ENCODE measurements at places on chromosomes 1 and 21.

- DNase-seq, result no peak
Observed at GRCh38 chr1:45974541-45975269, 157.7 kb downstream of the PIK3R3 start.

- DNase-seq, result no peak
Observed at GRCh38 chr1:919271-919872, 4.4 kb upstream of the SAMD11 start.

- DNase-seq, result no peak
Observed at GRCh38 chr1:240496356-240496755, 115.6 kb downstream of the GREM2 start.

DNA sequence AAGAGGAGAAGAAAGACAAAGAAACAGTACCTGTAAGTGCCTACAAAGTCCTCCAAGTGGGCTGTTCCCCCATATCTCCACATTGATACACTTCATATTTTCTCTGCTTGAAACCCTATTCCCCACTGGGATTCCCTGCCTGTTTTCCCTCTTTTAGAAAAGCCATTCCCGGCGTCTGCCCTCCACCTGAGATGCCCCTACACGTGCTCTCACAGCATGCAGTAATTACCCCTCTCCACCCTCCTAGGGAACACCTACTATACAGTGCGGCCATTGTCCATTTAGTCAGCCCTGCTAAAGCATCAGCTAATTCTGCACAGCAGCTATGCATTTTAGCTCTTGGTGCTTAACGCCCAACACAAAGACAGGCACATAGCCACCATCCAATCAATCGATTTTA lies 135.7 kb upstream of the TIAM1 start:
- no peak for DNase-seq

DNA sequence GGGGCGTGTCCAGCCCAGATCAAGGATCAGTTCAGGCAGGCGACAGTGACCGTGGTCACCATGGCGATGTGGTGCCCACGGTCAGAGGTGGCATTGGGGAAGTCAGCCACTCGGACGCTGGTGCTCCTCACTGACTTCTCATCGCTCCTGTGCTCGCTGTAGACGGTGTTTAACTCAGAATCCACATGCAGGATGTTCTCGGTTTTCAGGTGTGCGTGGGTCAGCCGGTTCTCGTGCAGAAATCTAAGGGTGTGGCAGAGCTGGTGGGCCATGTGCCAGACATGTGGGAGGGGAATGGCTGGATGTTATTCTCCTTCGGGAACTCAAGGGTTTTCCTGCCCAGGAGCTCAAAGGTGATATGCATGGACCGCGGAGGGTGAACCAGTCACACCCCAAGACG lies 11.7 kb downstream of the OR2AJ1 start:
- no peak for DNase-seq

DNA sequence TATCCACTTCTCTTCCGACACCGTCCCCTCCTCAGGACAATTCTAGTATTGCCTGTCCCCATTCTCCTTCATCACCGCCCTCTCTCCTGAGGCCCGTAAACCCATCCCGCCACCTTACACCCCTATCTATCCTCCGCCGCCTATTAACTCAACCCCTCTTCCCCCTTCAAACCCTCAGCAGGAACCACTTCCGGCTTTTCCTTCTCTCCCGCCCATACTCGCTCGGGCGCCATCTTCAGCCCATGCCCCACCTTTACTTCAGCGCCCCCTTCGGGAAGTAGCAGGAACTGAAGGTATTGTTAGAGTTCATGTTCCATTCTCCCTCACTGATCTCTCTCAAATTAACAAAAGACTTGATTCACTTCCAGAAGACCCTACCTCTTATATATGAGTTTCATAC lies 31.6 kb downstream of the VN1R5 start:
- no peak for DNase-seq

- no peak for DNase-seq
Observed at GRCh38 chr1:34918386-34918976, 11.0 kb downstream of the DLGAP3 start.

DNA sequence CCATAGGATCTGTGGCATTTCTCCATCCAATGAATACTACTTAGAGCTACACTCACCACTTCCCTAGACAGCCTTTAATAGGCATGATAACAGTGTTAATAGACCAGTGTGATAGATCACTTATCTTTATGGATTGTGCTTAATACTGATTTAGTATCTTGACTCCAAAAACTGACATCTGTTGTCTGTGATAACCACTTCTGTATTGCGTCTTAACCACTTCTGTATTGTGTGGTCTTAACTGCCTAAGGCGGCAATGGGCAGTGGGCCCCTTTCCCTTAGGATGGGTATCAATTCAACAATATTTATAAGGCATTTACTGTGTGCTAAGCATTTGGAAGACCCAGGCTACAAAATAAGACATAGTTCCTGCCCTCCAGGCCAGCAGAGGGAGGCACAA lies 32.0 kb upstream of the RCAN3 start:
- no peak for DNase-seq

DNA sequence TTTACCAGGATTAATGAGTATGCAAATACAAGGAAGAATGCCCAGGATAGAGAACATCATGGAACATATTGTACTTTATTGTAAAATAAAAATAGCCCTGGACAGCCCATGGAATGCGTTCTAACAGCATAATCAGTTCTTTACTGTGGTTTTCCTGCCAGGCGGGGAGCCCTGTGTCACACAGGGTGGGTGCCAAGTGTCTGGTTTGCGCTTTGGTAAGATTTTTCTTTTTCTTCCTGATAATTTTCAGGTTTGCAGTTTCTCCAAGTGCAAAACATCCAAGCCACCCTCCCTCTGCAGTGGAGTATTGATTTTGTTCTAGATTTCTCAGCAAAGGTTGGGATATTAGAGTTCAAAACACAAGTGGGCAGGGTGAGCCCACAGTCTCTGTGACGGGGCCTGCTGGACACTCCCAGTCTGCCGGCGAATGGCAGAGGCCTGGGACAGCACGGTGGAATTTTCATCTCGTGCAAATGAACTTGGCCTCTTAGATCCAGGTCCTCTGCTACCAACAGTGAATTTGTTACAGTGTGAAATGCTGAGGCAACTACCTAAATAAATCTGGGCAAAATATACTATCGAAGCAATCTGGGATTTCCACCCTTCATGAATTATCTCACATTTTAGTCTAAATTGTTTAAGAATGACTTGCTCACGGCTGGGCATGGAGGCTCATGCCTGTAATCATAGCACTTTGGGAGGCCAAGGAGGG lies 15.6 kb upstream of the KCNJ15 start:
- no peak for DNase-seq

GRCh38 chr1:184768467-184768866 lies 13.8 kb upstream of the EDEM3 start:
- DNase-seq, result no peak

DNA sequence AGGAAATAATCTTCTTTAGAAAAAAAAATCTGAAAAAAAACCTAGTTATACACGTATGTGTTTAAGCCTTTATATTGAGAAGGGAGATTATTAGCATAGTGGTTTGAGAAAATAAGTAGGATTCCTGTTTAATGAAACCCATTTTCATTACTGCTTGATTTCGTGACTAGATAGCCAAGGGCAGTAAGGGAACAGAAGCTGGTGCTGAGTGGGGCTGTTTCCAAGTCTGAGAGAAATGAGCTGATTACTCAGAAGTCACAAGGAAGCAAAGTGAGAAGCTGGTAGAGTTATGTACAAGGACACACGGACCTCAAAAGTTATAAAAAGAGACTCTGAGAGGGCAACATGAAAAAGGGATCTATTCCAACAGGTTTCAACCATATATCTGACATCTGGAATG lies 256.5 kb downstream of the TTLL7 start:
- no peak for DNase-seq

DNA sequence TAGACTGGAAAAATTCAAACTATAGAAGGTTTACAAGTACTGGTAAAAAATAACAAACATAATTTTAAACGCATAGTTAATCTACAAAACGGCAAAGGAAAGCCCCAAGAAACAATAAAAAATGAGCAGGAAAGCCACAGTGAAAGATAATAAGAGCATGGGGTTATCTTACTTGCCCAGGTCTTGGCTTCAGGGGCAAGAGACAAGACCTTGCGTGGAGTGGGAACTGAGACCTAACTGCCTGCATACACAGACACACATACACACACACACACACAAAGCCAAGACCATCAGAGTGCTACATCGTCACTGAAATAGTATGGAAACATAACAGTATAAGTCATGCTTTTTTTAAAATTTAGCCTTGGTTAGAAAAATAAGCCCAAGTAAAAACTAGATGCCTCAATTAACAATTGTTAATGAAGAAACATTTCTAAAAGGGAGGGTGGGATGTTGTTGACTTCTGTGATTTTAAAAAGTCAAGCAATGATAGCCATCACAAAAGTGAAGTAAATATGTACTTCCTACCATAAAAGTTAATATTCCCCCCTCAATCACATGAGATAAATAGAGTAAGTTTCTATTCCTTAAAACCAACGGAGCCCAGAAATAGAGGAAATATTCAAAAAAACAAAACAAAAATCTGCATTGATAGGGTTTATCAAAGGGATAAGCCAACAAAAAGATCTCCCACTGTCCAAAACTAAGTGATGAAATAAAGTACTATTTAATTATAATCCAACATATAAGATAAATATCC lies 29.4 kb upstream of the CRP start:
- no peak for DNase-seq

GRCh38 chr1:11569551-11569950 lies 84.7 kb downstream of the FBXO2 start:
- no peak for DNase-seq

DNA sequence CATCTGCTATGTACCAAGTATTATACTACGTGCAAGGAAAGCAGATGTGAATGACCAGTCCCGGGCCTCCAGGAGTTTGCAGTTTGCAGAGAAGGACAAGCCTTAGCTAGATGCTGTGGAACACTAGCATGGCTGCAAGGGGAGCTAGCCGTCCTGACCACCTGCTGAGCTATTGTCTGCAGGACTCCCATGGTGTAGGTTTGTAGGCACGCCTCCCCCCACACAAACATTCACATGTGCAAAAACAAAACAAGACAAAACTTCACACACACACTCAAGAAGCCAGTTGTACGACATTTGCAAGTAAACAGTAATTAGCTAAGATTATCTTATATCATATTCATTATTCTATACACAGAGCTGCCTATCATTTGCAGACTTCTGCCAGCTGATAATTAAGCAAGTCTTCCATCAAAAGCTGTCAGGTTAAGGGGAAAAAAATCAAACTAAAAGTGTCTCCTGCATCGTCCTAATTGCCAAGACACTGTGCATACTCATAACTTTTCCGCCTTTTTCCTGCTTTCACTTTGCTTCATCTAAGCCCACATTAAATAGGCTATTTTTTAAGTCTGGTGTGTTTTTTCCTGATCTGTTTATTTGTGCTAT lies 10.7 kb upstream of the HNRNPU start:
- no peak for DNase-seq

DNA sequence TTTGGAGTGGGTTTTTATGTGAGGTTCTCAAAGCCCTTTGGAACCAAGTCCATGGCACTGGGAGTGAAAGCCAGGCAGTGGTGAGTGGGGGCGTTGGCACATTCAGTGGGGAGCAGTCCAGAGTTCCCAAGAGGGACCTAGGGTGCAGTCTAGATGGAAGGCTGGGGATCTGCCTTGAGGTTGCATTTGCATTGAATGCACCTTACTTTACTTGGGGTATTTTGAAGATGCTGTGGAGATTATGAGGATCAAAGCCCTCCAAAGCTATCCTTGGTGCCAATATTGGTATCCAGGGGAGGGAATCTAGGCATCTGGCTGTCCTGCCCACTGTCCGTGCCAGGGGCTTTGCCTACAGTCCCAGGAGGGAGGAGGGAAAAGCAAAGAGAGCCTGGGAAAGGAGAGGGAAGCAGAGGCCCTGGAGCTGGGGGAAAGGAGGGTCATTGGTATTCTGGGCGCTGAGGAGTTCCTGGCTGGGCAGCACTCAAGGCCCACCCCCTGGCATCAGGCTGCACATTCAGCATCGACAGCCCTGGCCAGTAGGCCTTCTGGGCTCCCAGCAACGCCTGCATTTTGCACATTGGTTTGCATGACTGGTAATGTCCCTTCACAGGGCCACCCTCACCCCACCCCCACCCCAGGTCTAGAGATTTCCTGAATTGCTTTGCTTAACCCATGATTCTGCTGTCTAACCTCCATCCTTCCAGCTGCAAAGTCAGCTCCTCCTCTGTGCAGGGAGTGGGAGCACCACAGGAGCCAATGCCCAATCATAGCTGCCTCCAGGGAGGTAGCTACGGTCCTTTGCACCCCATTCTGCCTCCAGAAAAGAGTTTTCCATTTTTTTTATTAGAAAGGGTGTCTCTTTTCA lies 843 bp upstream of the BCAN start:
- DNase-seq, result no peak

GRCh38 chr1:226650236-226650841 lies 88.7 kb downstream of the ITPKB start:
- DNase-seq, result no peak

GRCh38 chr1:220927442-220927841 lies 48.2 kb downstream of the HLX start:
- no peak for DNase-seq

DNA sequence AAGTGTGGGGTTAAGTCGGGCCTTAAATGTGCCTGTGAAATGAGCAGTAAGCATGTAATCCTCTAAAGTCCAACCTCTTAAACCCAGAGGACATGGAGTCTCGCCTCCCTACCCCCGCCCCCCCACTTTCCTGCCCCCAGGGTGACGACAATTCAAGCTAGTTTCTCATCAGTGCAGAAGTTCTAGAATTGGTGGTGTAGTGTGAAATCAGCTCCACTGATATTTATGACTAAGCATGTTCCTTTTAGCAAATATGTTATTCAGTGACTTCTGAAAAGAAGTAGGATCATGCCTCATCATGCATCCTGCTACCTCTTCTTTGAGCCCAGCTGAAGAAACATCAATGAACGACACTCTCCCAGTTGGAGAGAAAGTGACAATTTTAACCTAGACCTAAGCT lies 2.6 kb upstream of the ABCB10 start:
- DNase-seq, result no peak

DNA sequence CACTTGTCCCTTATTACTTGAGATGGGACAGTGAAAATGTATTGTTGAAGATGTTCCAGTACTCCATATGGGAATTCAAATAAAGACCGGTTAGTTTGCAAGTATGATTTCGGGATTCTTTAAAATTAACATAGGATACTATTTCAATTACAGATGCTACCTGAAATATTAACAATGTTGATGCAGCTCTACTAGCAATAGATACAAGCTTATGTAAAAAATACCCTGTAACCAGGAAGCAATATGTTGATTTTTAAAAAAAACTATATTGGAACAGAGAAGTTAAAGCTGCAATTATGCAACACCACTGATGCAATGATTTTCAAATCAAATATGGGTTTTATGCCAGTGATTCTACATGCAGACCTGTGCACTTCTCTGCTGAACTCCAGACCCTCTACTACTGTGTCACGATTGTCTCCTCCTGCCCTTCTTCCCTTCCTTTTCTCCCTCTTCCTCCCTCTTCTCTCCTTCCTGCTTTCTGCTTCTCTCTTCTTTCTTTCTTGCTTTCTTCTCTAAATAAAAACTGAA lies 179.2 kb downstream of the ATP6V1G3 start:
- no peak for DNase-seq

- DNase-seq, result no peak
Observed at GRCh38 chr1:218123968-218124367, 161.1 kb upstream of the RRP15 start.

All from stimulated activated CD4-positive, alpha-beta T cell treated with anti-CD3 and anti-CD28 coated beads, Interleukin-12 subunit alpha, Interleukin-12 subunit beta, amount 100 ng/mL, for 4 hours (primary cell).